Renal cortical epithelial cell (primary cell): ENCODE measurements at places on chromosomes 11 and 22. TPM values are rescaled to one million over a fixed set of nuclear protein-coding genes. Genes with fewer than 3 reads are reported as not detected.

TP53AIP1 gene
- 0.10 TPM in 1 of 2 replicates, not detected in the other for total RNA-seq

NUDT8 gene
- 3.9 and 8.2 TPM in 2 replicates for total RNA-seq

SULT4A1 gene
- 0.50 TPM in 1 of 2 replicates, not detected in the other for total RNA-seq

MS4A6E gene
- total RNA-seq: not detected in 2 replicates

MYO18B gene
- not detected in 2 replicates for total RNA-seq

POLD4 gene
- 43.9 and 61.6 TPM in 2 replicates for total RNA-seq

APOL3 gene
- 4.0 and 10.4 TPM in 2 replicates for total RNA-seq

THAP7 gene
- total RNA-seq: 11.4 and 16.3 TPM in 2 replicates

SLC22A9 gene
- not detected in 2 replicates for total RNA-seq

GSTT2 gene
- total RNA-seq: 0.20 TPM in 1 of 2 replicates, not detected in the other

ME3 gene
- 28.8 and 33.0 TPM in 2 replicates for total RNA-seq

DNAJB13 gene
- total RNA-seq: 0.35 and 1.4 TPM in 2 replicates

PES1 gene
- total RNA-seq: 77.6 and 84.0 TPM in 2 replicates

UQCR10 gene
- total RNA-seq: 89.1 and 125 TPM in 2 replicates

CRYBB3 gene
- total RNA-seq: not detected in 2 replicates

POGLUT3 gene
- total RNA-seq: 10.6 and 11.7 TPM in 2 replicates

NADSYN1 gene
- 68.9 and 80.6 TPM in 2 replicates for total RNA-seq

DEFB131B gene
- not detected in 2 replicates for total RNA-seq

RASSF10 gene
- total RNA-seq: 2.6 and 13.2 TPM in 2 replicates

OR4C16 gene
- not detected in 2 replicates for total RNA-seq

RIBC2 gene
- total RNA-seq: 0.30 TPM in 1 of 2 replicates, not detected in the other

SLC22A6 gene
- total RNA-seq: not detected in 2 replicates

ELMOD1 gene
- 0.10 TPM in 1 of 2 replicates, not detected in the other for total RNA-seq

P2RX3 gene
- total RNA-seq: not detected in 2 replicates

ACCS gene
- 12.0 and 16.7 TPM in 2 replicates for total RNA-seq

TPBGL gene
- 0.55 TPM in 1 of 2 replicates, not detected in the other for total RNA-seq

JHY gene
- 0.52 and 3.4 TPM in 2 replicates for total RNA-seq

OR51B2 gene
- total RNA-seq: not detected in 2 replicates

SAA2 gene
- 225 and 425 TPM in 2 replicates for total RNA-seq

SAC3D1 gene
- 11.3 and 13.4 TPM in 2 replicates for total RNA-seq

HPX gene
- total RNA-seq: 0.20 TPM in 1 of 2 replicates, not detected in the other

FCHSD2 gene
- 11.5 and 21.5 TPM in 2 replicates for total RNA-seq

RRAS2 gene
- 323 and 364 TPM in 2 replicates for total RNA-seq

TRIM49 gene
- total RNA-seq: not detected in 2 replicates
